ENCODE measurements at places on chromosomes 2 and 18.

DNA sequence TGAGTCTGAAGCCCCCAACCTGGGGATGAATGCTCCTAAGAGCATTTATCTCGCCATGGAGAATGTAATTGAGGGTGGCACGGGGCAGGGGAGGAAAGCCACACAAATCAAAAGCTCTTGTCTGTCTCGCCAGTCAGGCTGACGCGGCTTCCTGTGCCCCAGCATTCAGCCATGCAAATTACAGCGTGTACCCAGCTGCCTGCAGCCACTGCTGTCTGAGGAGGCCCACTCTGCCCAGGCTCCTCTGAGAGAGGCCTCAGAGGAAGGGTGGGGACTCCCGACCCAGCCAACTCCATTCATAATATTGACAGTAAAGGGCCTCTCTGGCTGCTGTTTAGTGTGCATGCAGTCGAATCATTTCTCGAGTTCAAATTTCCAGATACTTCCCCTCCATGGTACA, 22.0 kb downstream of the SMAD7 start:
- peak; percentile 54 for DNase-seq

DNA sequence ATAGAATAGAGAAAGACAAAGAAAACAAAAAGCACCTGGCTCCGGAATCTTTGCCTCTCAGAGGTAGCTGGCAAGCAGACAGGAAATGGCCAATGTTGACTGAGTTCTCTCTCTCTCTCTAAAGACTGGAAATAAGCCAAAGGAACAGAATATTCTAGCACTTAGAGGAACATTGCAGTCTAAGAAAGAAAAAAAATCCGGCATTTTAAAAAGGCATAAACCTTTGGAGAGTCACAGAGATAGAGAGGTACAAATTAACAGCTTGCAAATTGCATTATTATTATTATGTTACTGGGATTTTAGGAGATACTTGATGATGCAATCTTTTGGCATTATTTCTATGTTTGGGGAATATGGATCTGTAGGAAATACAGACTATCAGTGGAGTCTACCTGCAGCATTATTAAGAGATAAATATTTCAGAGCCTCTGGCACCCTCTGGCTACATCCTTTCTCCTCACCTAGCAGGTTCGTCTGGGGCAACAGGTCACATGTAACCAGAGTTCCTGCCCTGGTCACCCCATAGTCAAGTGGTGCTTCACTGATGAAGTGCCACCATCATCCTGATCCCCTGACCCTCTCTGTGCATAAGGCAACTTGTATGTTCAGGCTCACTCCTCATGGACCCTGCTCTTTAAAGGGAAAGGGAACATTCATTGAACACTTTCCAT, 318.9 kb upstream of the ACVR2A start:
- DNase-seq = no peak

DNA sequence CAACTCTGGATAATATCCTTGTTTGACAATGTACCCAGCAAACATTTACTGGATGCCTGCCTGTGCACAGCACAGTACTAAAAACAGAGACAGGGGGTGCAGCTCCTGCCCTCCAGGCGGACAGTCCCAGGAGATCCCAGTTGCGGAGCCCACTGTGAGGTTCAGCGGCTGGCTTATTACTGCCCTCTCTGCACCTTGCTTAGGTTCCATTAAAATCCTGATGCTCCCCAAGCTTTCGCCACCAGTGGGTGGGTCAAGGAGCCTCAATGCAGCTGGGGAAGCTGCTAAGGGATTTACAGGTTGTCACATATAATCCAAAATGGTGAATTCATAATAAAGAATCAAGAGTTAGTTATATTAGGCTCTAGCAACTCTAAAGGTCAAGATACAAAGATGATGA, 38.3 kb downstream of the CRACDL start:
- no peak for DNase-seq

DNA sequence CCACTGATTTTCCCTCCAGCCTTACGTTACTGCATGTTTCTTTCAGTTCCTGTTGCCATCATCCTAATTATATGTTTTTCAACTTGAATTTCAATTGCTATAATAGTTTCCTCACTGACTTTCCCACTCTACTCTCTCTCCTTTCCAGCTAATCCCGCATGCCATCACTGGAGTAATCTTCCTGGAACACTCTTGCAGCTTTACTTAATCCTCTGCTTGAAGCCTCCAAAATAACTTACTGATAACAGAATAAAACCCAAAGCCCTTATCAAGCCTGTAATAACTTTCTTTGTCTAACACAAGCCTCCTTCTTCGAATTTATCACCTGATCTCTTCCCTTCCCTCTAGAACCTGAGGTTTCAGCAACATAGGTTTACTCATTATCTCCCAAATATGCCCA, 237.3 kb downstream of the LTBP1 start:
- DNase-seq = no peak

DNA sequence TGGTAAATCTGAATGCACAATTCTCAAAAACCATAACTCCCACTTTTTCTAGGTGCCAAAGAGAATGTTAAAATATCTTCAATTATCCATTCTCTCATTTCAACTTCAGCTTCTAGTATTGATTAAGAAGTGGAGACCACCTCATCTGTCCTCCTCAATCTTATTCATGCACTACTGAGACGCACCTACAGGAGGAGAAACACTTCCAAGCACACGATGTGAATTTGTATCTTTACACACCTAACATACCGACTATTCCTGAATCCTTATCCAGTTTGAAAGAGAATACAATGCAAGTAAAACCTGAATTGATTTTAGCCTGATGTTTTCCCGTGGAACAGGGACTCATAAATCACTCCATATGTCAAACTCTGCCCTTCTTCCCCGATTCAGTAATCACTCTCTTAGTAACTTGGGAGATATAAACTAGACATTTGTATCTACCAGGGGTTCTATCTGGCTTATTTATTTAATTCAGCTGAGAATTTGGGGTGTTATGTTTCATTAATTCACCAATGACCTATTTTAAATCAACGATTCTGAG, 101.0 kb downstream of the MREG start:
- no peak for DNase-seq

DNA sequence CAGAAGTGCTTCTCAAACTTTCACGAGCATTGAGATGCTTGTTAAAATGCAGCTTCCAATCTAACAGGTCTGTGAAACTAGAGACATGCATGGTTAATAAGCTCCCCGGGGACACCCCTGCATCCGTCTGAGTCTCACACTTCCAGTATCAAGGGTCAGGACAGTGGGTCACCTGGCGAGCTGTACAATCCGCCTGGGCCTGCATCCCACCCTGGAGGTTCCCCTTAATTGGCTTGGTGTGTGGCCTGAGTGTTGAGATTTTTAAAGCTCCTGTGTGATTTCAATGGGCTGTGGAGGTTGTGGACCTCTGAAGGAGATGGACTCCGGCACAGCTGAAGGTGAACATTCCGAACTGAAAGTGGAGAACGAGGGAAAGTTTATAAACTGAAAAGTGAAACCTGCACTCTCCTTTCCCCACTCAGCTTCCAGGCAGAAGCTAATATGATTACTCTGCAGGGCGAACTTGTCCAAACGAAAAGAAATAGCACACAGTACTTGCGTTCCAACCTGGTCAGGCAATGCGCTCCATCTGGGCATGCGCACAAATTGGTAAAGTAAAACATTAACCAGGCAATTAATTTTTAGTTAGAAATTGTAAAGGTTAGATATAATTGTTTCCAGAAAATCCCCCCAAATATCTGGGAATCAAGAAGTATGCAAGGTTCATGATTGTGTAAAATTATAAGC, 191.7 kb upstream of the ALKAL2 start:
- DNase-seq = no peak

DNA sequence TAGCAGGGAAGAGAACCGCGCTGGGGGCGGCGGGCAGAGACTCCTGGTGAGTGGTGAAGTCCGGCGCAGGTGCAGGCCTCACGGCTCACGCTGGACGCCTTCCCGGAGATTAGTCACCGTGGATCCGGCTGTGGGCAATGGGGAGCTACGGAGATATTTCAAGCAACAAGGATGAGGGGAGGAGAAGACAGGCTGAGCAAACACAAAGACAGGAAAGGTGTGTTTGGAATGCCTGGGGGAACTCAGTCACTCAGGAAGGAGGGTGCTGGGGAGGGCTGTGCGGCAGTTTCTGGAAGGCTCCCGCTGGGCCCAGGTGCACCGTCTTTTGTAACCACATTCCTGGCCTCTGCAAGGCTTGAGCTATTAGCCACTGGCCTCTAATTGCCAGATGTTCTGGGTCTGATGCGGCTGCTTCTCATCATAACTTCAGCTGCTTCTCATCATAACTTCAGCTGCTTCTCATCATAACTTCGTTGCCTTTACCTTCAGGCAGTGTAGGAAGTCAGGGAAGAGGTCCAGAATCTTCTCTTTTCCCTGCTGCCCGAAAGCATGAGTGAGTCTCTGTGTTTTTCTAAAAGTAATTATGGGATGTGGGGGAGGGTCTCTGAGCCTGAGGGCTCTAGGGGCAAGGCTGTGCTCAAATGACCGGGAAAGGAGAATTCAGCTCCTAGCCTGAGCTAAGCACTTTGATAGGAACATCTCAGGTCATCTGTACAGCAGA, 118.9 kb downstream of the PXDN start:
- DNase-seq = no peak

GRCh38 chr2:66596256-66596655, 161.3 kb downstream of the MEIS1 start:
- DNase-seq = no peak

DNA sequence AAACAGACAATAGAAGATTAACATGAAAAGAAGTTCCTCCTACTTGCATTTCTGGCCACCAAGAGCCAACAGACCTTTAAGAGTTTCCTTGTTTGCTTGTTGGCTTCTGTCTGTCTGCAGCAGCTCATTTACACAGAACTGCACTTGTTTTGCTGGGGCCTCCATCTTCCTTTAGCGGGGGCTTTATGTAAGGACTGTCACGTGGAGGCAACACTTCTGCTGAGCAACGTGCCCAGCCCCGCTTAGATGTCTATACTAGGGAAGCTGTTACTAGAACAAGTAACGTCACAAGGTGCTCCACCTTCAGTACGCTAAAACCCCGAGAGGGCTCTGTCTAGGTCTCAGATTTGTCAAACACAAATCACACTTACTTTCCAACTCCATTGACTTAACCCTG, 104.3 kb upstream of the PXDN start:
- DNase-seq = no peak

GRCh38 chr2:181458871-181459270, 1.7 kb downstream of the ITGA4 start:
- DNase-seq = no peak

GRCh38 chr2:196131384-196131937, 39.9 kb downstream of the STK17B start:
- DNase-seq = peak; percentile 59

- DNase-seq = no peak
These were observed 20.2 kb downstream of the CHST10 start for GRCh38 chr2:100397118-100397860.

DNA sequence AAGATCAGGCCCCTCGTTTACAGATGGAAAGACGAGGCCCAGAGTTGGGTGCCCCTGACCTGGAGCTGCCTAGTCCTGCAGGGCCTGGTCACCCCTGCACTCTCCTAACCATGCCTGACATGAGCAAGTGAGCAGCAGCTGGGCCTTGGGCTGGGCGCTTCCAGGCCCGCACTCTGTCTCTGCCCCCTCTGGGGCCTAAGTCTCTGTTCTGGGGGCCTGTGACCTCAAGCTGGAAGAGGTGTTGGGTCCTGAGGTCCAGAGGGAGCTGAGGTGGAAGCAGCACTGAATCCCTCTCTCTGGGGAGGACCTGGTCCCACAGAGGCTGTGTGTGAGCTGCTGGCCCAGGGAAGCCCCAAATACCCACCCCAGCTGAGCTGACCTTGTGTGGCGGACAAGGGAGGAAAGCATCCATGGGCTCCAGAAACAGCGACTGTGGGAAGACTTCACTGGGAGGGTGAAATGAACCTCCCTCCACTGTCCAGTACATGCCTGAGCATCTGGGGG, 46.1 kb upstream of the GPC1 start:
- no peak for DNase-seq

DNA sequence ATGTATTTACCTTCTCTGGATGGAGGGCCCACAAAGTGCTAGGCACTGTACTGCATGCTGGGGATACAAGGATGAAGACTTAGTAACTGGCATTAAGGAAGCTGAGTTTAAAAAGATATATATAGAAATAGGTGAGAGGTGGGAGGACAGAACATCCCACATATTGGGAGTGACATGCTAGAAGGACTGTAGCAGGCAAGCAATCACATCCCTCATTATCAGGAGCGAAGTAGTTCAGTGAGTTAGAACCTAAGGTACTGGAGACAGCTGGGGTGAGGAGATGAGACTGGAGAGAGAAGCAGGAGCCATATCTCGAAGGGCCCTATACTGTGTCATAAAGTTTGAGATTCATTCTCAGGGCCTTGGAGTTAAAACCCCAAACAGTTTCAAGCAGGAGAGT, 10.9 kb upstream of the OSBPL1A start:
- DNase-seq = no peak

GRCh38 chr2:67510745-67511144, 113.6 kb downstream of the ETAA1 start:
- DNase-seq = no peak

DNA sequence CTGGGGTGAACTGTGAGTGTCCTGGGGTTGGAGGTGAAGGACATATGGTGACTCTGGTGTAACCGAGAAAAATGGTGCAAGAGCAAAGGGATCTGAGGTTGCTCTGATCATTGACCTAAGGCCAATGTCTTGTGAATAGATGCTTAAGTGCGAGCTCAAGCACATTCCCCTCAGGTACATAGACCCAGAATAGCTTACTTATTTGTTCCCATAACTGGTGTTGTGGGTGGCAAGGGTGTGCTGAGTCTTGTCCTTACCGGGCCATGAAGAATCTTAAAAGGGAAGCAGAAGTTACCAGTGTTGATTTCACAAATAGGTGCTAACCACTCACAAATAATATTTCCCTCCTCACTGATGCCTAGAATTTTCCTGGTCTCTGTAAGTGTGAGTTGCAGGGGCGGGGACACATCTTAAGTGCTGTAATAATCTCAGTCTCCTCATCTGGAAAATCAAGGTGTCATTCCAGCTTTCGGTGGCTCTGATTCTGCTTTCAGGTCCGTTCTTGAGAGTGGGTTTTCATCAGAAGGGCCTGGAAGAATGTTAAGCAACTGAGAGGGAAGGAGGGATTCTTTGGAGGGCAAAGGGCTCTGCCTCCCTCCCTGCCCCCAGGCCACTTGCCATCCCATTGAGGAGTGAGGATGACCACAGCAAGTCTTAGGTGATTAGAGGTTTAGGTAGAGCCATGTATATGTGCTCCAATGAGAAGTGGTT, 54.9 kb downstream of the LIPG start:
- no peak for DNase-seq

DNA sequence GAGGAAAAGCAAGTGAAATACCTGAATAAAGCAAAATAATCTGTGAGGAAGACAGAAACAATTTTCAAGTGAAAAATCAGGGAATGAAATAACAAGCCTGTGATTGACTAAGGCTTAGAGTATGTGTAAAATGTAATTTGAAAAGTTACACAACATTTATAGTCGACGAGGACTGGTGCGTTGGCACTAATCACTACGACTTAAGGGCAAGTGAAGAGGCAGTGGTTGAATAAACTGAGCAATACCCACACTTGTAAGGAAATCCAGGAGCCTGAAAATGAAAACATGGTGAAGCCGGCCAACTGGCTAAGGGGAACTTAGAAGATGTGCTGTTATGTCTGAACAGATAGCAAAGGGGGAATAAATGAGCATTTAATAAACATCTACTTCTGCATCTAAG, 13.4 kb downstream of the DOK1 start:
- no peak for DNase-seq
